Stimulated activated CD8-positive, alpha-beta memory T cell treated with anti-CD3 and anti-CD28 coated beads, Interleukin-15, amount 100 ng/mL, for 1 hour (primary cell): ENCODE measurements at places on chromosomes 2 and 18.

- no peak for DNase-seq
Measured at GRCh38 chr18:56321470-56321869, 316.9 kb downstream of the TXNL1 start.

DNA sequence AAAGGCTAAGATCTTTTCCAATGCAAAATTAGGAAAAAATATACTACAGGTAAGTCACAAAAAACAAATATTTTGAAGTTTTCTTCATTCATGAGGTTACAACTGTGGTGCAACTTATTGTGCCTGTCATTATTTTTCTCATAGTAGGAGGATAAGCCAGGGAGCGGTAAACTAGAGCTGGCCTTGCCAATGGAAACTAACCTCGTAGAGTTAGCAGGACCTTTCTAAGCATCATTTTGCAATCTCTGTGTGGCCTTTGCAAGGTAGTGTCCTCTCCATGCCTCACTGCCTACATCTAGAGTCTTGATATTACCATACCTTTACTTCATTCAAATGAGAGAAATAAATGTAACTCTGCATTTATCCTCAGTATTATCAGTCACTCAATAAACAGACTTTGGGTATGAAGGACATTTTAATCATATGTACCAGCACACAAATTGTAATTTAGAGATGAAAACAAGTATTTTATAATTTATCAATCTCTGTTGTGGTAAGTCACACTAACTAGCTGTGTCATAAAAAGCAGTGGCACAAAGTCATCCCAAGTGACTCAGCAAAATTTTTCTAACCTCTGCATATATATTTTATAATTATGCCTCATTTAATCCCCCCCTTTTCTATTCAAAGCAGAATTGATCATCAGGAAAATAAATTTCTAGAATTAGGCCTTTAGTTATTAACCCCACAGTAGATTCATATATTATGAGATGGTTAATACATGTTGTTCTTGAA, 47.0 kb downstream of the LANCL1 start:
- DNase-seq = no peak

DNA sequence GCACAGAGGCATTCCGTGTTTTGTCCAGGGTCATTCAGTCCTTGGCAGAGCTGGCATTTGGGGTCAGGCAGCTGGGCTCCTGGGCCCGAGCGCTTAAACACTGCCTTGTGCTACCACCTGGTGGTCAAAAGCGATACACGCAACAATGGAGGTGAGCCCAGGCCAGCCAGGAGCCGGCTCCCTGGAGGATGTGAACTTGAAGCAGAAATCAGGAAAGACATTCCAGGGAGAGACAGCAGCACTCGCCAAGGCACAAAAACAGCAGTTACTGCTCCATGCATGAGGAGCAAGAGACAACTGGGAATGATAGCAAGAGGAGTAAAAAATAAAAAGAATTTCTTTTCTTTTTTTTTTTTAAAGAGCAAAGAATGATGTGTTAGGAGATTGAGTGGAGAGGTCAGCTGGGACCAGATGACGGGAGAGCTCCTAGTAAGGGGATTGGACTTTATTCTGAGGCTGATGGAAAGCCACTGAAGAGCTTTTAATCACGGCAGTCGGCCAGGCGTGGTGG, 20.7 kb downstream of the SCYGR8 start:
- peak; percentile 14 for DNase-seq

- no peak for DNase-seq
Measured at GRCh38 chr2:39583781-39584180, 81.9 kb upstream of the TMEM178A start.

DNA sequence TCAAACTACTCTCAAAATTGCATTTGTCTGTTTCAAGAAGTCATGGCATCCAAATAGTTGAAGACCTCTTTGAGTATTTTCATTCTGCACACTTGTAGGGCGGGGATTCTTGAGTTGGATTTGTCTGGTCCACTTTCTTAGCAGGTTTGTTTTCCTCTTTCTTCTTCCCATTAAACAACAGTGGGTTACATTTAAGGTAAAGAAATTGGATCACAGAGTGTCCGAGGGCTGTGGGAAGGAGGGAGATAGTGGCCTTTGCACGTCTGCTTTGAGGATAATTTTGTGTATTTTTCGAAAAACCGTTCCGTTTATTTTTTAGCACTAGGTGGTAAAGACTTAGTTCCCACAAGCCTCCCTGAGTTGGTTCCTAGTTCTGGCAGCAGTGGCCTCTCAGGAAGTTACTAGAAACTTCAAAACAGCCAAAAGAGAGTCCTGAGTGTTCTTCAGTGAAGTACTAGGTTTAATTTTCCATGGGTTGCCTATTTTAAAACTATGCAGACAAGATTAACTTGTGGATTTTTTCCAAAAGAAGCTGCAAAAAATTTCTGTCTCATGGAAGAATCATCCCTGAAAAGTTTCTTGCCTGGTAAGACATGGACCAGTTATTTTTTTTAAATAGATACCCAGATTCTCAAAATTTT, 107.9 kb downstream of the CDC42EP3 start:
- DNase-seq = no peak

GRCh38 chr2:204791230-204791629, 246.0 kb downstream of the PARD3B start:
- no peak for DNase-seq

- DNase-seq = no peak
Measured at GRCh38 chr2:185142677-185143076, 544.3 kb downstream of the ZNF804A start.

GRCh38 chr2:18124116-18124835, 245.8 kb downstream of the KCNS3 start:
- DNase-seq = no peak

GRCh38 chr2:193556766-193557470, 1362.2 kb upstream of the TMEFF2 start:
- DNase-seq = no peak

DNA sequence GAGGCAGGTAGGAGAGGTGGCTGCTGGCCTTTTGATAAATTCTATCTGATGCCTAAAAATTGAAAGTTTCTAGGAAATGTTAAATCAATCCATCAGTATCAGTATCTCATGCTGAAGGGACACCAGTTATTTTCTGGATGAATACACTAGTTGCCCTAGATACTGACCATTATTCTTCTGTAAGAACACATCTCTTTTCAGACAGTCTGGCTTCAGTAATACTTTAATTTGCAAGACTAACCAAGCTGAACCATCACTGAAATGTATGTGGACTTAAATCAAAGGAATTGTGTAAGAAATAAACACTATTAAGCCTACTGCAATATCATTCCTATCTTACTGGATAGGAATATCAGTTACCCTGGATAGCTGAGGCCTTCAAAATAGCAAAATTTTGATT, 1546.3 kb downstream of the LRP1B start:
- DNase-seq = no peak
